ENCODE measurements at places on chromosomes 2 and 18.

DNA sequence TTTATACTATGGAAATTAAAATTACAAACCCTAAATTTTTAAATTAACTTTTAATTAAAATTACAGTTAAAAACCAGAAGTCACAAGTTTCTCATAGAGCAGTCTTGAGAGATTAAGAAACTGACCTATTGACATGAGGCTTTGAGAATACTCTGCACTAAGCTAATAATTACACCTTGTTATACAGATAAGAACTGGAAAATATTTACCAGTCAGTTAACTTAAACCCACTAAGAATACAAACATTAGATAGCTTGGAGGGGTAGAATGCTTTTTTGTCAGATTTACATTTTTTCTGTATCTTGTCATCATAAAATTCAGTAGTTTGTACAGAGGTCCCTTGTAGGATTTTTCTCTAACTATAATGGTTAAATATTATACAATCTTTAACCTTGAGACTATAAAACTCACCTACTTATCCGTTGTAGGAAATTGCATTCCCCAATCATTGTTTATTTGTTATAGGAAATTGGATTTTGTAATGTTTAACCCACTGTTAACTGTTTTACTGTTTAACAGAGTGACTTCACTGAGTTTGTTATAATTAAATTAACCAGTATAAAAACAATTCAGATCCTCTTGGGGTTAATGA is 219.7 kb upstream of the PKDCC start:
- DNase-seq = no peak

DNA sequence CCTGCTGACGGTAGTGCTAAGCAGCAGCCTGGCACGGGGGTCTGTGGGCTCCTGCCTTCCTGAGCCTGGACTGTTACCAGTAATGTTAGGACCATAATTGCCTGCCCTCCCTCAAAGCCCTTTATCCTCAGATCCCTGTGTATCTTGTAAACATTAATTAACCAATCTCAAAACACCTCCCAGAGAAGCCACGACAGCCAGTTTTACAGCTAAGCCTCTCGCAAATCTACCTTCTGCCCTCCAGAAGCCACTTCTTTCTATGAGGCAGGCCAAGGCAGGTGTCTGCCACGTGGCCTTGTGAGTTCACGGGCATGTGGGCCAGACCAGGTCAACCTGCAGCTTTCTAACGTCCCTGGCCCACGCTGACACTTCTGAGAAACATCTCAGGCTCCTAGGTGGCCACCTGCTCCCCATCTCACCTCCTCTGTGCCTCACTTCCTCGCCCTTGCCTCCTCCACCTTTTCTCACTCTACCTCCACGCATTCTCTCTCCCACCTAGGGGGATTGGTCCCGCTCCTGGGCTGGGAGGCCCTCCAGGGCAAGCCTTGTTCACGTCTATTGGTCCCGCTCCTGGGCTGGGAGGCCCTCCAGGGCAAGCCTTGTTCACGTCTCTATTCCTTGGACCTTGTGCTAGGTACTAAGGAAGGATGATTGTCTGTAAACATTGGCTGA is 64.3 kb downstream of the EDAR start:
- no peak for DNase-seq

DNA sequence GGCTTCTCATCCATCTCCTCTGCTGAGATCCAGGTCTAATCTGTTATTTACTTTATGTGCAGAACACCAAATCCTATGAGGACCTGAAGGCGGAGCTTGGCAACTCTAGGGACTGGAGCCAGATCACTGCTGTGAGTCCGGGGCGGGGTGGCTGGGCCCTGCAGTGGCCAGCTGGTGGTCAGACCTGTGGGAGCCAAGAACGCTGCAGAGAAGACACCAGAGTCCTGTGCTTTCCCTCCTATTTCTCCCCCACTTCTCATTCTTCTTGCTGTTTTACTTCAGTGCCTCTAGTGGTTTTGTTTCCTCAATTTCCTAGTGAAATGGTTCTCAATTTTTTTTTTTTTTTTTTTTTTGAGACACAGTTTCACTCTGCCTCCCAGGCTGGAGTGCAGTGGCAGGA is 19.7 kb downstream of the VIL1 start:
- DNase-seq = no peak

DNA sequence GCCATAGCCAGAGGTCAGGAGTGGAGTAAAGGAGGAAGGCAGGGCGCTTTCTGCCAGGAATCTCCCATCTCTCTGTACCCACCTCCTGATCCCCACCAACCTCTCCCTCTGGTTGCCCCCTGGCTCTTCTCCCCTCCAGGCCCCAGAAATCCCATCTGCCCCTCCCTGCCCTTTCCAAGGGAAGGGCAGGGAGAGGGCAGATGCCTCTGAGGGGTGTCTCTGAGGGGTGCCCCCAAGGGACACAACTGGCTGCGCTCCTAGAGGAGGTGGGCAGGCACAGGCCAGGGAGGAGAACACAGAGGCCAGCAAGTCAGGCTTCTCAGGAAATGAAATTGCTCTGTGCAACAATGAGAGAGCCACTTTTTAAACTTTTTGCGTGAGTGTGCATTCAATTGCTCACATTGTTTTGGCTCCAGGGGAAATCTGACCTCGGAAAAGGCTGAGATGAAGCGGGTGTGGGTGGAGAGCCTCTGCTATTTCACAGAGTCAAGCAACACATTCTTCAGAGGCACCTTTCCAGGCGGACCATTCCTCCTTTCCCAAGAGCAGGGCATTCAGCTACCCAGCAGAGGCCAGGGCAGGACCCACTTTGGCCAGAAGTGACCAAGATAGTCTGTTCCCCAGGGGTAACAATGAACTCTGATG is 125.5 kb downstream of the SMAD7 start:
- DNase-seq = no peak

DNA sequence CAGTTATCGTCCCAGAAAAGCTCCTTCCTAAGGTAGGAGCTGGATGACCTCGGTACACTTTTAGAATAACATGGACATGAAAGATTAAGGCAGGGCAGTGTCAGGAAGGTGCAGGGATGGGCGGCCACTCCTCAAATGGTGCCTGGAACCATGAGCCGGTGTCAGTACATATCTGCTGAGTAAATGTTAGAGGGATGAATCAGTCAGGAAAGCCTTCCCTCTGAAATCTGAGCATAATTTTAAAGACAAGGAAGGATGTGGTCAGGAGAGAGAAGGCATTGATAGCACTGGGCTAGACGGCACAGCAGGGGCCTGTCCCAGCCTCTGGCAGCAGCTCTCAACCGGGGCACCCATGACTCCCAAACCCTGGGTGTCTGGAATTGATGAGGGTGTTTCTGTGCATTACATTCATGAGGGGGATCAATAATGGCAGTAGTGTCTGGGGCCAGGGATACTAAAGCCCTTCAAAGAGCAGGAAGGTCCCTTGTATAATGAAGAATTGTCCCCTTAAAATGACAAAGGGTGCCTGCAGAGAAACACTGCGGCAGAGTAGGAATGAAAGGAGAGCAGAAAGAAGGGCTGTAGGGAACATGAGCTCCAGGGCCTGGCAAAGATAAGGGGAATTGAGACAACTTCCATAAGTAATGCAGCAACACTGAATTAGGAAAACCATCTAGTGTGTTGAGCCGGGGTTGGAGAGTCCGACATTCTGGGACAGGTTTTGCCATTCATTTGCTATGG is 162.3 kb upstream of the REV1 start:
- no peak for DNase-seq

GRCh38 chr2:9336576-9337314 is 86.6 kb downstream of the ITGB1BP1 start:
- DNase-seq = peak; percentile 96

DNA sequence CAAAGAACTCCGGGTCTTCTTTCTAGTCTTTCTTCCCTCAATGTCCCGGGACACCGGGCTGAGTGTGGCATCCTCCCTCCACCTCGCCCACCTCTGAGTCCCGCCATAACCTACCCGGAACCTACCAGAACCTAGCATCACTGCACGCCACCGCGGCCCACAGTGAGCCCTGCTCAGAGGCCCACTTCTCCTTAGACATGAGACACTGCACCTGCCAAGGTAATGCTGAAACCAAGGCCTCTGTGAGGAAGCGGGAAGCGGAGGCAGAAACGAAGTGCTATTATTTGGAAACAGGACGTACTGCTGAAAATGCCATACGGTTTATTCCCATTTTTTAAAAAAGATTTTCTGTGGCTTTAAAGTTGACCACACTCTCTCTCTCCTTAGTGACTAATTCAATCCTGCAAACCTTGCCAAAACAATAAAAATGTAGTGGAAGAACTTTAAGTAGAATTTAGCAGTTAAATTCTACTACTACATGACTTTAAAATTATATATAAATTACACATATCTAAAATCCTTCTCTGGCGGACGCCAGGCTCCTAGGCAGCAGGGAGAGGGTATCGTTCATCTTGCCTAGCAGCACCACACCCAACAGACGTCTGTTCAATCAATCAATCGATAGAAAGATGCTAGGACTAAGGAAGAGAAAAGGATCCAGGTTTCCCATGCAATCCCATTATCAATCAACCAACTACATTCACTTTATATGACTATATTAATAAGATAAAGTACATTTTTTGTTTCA is 82.0 kb downstream of the ZNF516 start:
- no peak for DNase-seq

DNA sequence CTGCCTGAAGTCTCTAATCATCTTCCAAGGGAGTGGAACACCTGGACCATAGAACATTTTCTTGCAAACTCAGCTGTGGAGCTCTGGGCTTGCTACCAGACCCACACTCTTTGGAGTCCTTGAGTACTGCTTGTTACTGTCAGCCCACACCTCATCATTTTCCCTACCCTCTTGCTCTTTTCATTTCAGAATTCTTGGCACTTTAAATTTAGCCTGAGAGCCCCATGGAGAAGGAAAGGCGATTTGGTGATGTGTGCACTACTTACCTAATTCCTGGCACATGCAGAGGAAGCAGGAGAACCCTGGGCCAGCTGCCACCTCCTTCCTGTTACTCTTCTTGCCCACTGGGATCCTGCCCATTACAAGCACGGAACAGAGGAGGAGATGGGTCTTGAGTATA is 31.7 kb downstream of the TMEM178A start:
- no peak for DNase-seq

GRCh38 chr2:209638346-209638745 is 133.3 kb upstream of the UNC80 start:
- no peak for DNase-seq

GRCh38 chr2:22690096-22690495 is 694.9 kb upstream of the KLHL29 start:
- DNase-seq = no peak

GRCh38 chr2:42622943-42623676 is 54.7 kb downstream of the MTA3 start:
- peak; percentile 33 for DNase-seq

GRCh38 chr2:237227592-237228280 is 142.0 kb downstream of the COPS8 start:
- peak; percentile 67 for DNase-seq

- no peak for DNase-seq
Observed at GRCh38 chr2:39013871-39014270, 107.0 kb downstream of the SOS1 start.

DNA sequence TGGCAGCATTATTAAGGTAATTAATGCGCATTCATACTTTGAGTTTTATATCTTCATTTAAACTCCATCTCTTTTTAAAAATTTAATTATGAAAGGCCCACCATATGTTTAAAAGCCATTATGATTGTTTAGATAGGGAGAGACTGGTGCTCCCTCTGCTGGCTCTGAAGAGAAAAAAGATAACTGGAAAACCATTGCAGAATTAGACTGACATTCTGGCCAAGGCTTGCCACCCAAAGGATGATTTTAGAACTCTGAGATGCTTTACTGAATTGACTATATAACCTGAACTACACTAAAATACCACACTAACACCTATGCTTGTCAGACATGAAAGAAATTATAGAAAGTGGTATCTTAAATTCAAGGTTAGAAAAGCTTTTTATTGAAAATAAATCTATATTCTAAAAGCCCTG is 127.6 kb upstream of the SPOPL start:
- DNase-seq = peak; percentile 26

DNA sequence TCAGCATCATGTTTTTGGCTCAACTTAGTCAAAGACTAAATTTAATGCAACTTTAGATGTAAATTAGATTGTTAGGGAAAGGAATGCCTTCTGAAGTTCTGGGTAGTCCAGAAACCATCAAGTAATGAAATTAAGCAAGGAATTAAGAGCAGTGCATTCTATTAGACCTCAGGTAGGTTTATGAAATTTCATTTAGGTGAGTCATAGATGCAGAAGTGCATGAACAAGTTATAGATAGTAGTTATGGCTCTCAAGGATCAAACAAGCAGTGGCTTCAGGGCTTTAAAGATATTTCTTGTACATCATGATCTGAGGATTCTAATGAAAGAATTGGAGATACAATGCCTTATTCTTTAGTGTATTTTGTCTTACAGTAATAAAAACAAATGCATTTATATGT is 25.4 kb upstream of the SPOPL start:
- no peak for DNase-seq

- no peak for DNase-seq
Observed at GRCh38 chr2:66447677-66448076, 12.8 kb downstream of the MEIS1 start.

DNA sequence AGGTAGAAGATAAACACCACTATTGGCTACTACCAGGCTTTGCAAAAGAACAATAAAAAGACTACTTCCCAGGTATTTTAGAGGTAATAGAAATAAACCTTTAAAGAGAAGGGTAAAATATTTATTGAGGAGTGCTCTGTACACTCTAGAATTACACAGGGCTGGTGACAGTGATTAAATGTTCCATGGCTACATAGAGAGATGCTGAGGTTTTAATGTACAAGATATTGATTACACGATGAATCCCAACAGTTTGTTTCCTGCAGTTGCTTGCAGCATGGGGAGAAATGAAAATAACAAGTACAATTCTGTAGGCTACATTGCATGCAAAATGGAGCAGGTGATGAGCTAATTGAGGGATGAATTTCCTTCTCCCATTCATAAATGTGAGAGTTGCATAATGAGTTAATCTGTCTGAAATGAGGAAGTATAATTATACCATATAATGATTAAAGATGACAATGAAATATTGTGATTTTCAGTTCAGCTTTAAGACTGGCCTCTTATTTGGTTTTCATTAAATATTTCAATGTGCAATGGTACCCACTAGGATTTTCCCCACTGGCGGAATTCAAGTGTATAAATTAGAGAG is 266.1 kb downstream of the SOCS6 start:
- DNase-seq = no peak

DNA sequence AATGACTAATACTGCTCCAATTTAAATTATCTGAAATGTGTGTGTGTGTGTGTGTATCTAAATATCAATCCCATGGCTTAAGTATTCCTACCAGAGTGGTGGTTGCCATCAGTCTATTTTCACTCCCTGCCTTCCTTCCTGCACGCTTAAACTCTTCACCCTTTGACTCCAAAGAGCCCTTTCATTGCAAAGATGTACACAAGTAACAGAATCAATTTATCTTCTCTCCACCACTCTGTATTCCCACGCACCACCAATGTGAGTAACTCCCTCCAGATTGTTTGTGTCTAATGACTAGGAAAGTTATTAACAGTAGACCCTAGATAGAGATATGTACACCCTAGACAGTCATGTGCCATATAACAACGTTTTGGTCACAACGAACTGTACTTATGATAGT is 42.8 kb downstream of the ARL6IP6 start:
- no peak for DNase-seq

DNA sequence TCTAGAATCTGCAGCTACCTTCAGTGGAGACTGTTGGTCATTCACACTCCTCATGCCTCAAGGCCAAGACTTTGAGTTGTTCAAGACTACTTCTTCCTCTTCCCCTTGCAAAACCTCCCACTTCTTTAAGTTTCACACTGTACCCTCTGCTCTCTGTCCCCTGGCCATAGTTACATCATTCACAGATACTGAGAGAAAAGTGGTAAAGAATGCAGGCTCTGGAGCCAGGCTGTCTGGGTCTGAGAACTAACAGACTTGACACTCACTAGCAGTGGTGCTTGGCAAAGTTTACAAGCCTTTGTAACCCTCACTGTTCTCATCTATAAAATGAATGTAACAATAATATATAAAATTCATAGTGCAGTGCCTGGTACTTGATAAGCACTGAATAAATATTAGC is 61.8 kb downstream of the CDH20 start:
- DNase-seq = no peak

Data from smooth muscle cell of the brain vasculature (primary cell).